ENCODE measurements at places on chromosomes 3 and 15.
A peak's percentile ranks its signal among the peaks of the same experiment; 100 is the strongest.

DNA sequence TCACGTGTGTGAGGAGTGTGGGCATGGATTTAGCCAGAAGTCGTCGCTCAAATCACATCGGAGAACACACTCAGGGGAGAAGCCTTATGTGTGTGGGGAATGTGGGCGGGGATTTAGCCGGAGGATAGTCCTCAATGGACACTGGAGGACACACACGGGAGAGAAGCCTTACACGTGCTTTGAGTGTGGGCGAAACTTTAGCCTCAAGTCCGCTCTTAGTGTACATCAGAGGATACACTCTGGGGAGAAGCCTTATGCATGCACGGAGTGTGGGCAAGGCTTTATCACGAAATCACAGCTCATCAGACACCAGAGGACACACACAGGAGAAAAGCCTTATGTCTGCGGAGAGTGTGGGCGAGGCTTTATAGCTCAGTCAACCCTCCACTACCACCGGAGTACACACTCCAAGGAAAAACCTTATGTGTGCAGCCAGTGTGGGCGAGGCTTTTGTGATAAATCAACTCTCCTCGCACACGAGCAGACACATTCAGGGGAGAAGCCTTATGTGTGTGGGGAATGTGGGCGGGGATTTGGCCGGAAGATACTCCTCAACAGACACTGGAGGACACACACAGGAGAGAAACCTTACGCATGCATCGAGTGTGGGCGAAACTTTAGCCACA lies 28.1 kb downstream of the ZNF589 start:
- no peak for DNase-seq

DNA sequence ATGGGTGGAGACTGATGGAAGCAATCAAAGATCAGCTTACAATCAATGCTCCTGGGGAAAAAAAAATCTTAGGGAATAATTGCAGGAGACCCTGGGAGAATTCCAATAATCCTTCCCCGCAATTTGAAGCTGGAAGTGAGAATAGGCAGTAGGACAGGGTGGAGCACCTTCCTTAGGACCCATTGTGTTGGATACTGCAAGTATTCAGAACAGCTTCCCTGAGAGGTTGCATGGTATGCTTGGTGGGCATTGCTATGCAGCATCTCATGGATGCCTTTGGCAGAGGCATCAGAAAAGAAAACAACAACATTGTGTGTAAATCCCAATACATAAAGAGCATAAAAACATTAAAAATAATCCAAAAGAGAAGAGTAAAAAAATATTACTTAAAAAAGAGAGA lies 24.6 kb upstream of the DUT start:
- no peak for DNase-seq

- no peak for DNase-seq
Observed at GRCh38 chr3:194382892-194383223, 13.3 kb upstream of the LRRC15 start.

DNA sequence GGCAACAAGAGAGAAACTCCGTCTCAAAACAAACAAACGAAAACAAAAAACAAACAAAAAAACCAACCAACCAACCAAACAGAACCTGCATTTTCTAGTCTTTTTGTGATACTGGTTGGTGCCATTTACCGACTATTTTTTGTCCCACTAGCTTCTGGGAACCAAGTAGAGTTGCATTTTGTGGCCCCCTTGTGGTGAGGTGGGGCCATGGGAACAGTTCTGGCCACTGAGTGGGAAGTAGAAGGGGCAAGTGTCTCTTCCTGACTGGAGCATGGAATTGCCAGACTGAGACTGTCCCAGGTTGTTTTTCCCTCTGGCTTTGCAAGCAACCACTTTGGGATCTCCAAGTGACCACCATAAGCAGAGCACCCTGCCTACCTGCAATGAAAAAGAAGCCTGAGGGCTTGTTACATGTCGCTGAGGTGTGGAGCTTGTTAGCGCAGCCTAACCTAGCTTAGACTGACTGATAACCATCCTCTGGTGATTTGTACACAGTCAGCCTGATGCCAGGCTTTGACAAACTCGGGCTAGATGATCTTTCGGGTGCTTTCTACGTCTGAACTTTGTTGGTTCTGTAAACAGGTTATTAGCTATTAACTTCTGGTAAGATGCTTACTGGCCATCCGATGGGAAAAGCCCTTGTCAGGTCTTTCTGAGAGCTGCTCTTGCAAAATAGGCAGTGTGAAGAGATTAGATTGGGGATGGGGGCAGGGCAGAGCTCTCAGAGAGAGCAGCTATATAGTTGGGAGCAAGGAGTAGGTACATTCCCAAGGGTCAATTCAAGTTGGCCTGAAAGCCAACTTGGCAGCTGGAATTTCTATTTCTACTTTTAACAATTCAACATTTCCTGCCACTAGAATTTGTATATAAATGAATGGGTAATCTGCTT lies 172.2 kb downstream of the SSR3 start:
- DNase-seq, result peak; percentile 23

GRCh38 chr15:62069551-62069950 lies 2.8 kb downstream of the C2CD4A start:
- no peak for DNase-seq

Data from HCT116 (cell line).